ENCODE measurements at places on chromosomes 3 and 15.

- DNase-seq, result no peak
These were observed 38.1 kb upstream of the NMNAT3 start for GRCh38 chr3:139715743-139716360.

DNA sequence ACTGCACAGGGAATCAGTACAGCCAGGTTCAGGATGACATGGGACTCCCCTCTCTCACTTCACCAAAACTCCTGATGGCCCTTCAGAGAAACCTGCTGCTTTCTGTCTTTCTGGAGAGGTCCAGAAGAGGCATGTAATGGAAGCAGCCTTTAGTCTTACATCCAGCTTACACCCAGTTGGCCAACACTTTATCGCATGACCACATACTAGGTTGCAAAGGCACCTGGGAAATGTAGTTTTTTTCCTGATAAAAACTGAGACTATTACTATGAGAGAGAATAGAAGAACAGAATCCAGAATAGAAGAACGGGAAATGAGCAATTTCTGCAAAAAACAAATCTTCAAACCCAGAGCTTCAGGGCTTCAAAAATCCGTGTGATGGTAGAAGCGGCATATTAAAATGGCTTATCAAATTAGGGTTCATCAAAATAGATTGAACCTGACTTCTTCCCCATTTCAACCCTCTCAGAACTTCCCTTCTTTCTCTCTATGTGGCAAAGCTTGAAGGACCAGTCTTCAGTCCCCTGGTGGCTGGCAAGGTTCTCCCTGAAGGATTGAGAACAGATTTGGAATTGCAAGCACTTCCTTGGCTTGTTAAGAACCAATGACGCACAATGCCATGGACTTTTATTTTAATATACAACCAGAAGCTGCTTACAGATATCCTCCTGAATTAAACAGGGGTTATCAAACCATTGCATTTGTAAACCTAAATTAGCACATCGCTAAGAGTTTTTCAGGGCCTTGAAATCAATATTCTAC lies 34.4 kb downstream of the CORO2B start:
- peak; percentile 28 for DNase-seq

DNA sequence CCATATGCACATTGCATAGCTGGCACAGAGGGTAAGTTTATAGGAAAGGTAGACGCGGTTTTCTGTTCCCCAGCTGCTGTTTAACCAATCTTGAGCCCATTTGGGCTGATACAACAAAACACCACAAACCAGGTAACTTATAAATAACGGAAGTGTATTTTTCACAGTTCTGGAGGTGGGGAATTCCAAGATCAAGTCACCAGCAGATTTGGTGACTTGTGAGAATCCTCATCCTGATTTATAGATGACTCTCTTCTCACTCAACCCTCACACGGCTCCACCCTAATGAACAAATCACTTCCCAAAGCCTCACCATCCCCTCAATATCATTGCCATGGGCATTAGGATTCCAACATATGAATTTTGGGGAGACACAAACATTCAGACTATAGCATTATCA lies 694.4 kb upstream of the NR2F2 start:
- DNase-seq, result no peak

DNA sequence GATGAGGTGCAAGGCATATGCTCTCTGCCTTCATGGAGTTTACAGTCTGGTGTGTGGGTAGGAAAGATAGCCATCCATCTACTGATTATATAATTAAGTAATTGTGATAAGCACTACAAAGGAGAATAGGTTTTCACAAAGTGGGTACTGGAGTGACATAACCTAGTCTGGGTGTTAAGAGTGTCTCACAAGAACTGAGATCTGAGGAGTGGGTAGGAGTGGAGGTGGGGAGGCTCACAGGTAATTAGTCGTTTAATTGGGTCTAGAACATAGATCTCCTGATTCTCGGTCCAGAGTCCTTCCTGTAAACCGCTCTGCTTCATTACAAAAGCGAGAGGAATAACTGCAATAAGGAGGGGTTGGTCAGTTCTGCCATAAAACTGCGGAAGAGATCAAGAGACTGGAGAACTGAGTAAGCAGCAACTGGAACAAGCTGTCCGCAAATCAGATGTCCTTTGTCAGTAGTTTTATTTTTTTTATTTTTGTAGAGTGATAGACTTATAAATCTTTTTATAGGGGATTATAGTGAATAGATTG lies 2.2 kb downstream of the NEO1 start:
- peak; percentile 64 for DNase-seq

DNA sequence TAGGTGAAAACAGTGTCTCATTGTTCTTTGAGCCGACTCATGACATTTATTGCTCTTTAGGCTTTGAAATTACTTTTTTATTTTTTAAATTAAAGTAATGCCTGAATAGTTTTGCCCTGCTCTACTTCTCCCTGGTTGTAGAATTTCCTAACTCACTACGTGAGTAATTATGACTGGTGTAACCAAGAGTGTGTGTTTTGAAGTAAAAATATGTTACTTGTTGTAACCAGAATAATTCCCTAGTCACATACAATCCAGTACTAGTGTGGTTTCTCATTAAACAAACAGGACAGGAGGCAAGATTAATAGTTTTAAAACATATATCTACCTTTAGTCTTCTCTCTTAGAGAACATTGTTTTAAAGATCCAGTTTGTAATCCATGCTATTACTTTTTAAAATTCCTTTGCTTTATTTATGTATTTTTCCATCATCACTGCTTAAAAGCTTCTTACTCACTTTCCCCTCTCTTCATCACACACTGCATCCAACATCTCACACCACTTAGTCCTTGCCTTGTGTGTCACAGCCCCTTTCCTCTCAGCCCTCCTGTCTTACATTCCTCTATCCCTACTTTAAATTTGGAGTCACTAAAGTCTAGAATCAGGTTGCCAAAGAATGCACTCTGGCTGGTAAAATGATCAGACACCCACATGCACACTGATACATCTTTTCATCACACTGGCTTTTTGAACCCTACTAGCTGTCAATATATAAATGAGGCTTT lies 219.7 kb downstream of the WNT5A start:
- DNase-seq, result no peak

DNA sequence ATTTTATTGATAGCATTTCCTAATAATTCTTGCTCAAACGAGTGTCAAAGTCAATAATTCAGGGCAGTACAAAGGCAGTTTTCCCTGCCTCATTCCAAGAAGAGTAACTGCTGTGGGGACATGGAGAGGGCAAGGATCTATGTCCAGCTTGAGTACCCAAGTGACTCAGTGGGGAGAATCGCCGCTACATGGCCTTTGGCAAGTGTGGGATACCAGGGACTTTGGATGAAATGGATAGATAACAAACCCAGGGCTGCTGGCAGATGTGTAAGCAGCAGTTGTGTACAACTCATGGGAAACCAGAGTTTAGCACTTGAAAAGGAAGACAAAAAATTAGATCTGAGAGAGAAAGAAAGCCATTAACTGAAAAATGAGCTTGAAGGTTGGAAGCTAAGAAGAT lies 122.2 kb upstream of the TRIM42 start:
- DNase-seq, result no peak

GRCh38 chr15:92809880-92810361 lies 90.2 kb upstream of the CHD2 start:
- peak; percentile 86 for DNase-seq

GRCh38 chr3:98341758-98342157 lies 11.9 kb upstream of the OR5K4 start:
- no peak for DNase-seq

- no peak for DNase-seq
These were observed 226.6 kb downstream of the GREM1 start for GRCh38 chr15:32944431-32944830.

DNA sequence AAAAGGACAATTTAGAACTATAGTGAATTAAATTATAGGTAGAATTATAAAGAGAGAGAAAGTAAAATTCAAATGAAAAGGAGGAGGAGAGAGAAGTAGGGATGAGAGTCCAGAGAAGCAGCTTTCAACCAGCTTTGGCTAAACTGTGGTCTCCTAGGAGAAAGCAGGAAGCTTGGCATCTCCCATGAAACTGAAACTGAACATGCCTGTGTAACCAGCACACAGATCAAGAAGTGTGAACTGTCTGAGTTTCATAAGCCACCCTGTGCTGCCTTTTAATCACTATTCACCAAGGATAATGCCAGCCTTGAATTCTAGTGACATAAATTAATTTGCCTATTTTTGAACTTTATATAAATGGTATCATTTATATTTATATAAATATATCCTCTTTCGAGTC lies 128.5 kb downstream of the MYRIP start:
- DNase-seq, result peak; percentile 40

GRCh38 chr15:85943791-85944190 lies 135.9 kb upstream of the AGBL1 start:
- DNase-seq, result no peak

- DNase-seq, result no peak
These were observed 23.3 kb upstream of the FSTL1 start for GRCh38 chr3:120473896-120474675.

DNA sequence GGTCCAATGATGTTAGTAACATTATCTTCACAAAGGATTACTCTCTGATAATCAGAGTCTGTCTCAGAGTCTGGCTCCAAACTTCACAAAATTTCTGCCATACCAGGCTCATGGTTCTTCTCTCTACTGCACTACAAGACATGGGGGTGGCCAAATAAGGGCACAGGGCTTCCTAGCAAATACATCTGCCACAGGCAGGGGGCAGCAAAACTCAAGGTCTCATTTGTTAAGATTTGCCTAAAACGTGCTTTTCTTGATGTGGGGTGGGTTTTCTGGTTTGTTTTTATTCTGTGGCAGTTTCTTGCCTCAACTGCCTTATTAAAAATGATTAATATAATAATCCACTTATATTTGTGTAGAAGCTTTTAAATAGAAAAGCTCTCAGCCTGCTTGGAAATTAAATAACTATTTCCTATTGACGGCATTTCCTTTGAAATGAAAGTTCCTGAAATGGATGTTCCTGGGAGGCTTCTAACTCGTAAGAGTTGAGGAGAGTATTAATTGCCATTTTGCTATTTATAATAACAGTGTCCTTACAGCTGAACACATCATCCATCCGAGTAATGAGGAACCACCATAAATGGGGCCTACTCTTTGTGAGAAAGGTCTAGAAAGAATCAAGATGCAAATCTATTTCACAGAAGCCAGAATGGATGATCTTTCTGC lies 53.8 kb downstream of the SST start:
- DNase-seq, result peak; percentile 74

- DNase-seq, result no peak
These were observed 154.9 kb downstream of the CHDH start for GRCh38 chr3:53691349-53691748.

DNA sequence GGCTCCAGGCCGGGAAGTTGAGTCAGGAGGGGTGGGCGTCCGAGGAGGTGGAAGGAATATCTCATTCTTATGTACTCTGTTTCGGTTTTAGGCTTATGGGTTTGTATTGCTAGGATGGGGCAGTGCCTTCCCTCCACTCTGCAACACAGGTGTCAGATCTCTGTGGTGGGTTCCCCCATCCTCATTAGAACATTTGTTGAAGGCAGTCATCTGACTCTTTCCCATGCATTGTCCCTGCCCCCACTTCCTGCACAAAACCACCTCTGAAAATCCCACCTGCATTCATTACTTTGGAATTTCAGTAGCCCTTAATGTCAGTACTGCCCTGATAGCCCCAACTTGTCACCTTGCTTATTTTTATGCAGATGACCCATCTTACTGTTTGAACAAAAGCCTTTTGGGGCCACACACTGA lies 29.5 kb downstream of the GYG1 start:
- DNase-seq, result no peak

- no peak for DNase-seq
These were observed 1.1 kb downstream of the SEC13 start for GRCh38 chr3:10319804-10320203.

GRCh38 chr3:42014921-42015533 lies 53.1 kb upstream of the ULK4 start:
- no peak for DNase-seq

- no peak for DNase-seq
These were observed 121.7 kb downstream of the ZMAT3 start for GRCh38 chr3:178949896-178950295.

DNA sequence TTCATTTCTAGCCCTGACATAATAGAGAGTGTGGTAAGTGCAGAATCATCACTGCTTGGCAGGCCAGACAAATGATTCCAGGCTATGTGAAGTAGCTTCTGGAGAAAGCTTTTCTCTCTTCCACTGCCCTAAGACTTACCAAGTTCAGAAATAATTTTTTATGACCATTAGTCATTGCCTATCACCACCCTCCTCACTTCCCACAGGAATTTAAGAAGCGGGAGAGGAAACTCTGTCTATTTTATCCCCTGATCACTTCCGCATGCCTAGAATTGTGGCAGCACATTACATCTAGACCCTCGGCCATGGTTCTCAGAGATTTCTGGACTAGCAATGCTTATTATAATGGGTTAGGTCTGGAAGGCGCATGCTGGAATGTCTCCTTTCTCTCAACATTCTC lies 397.8 kb upstream of the NR2F2 start:
- DNase-seq, result no peak

DNA sequence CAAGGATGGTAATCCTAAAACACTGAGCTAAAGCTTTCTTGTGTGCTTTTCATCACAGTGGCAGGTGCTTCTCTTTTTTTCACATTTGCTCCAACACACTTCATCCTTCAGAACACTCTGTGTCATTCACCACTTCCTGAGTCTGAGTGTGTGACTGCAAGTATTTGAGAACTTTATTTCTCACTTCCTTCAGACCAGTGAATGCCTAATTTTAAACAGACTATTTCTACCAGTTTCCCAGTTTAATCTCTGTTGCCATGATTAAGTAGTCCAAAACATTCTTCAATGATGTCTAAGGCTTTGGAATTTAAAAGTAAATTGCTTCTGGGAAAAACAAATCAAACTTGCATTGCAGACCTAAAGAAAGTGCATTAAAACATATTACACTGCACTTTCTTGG lies 541.2 kb downstream of the RBMS3 start:
- DNase-seq, result no peak

DNA sequence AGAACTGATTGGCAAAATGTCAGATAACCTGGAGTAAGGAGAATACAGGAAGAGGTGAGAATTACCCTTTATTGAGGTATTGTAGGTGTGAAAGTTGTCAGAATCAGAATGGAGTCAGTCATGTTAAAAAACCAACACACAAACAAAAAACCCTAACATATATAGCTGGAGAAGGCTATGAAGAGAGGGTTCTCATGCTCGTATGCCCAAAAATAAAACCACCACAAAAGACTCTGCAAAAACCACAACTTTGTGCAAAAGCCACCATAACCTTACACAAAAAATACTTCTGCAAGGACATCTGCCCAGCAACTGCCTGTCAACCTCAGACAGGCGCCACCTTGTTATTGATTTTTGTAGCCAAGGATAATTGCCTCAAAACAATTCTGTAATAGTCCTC lies 136.0 kb downstream of the CD47 start:
- no peak for DNase-seq

GRCh38 chr3:187518207-187518606 lies 150.0 kb downstream of the RTP4 start:
- no peak for DNase-seq

All from OCI-M1 (cell line).